Activated CD4-positive, alpha-beta T cell treated with anti-CD3 and anti-CD28 coated beads, Interleukin-2, Interleukin-4, amounts not matched to agents 100 ng/mL and 50 ng/mL, durations not matched to agents 16 hours and 8 hours (primary cell): ENCODE measurements at places on chromosomes 3 and 15.

GRCh38 chr3:169138849-169139420, 524.6 kb downstream of the MECOM start:
- DNase-seq: no peak

GRCh38 chr3:44339181-44340057, 853 bp downstream of the TCAIM start:
- no peak for DNase-seq

DNA sequence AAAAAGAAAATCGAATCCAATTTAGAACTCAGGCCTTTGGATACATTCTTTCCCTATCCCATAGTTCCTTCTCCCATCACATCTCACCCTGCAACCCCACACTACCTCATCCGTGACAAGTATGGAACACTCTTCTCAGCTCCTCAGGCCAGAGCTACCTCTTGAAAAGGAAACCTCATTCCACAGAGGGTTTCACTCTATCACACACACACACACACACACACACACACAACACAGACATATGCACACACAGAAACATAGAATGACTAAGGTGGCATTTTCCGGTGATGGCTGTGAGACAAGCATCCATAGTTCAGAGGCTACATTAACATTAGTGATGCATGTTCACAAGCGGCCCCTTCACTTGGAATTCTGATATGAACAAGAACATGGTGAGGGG, 122.0 kb upstream of the HES1 start:
- DNase-seq: no peak

GRCh38 chr15:81105545-81105944, 28.5 kb upstream of the CFAP161 start:
- no peak for DNase-seq

DNA sequence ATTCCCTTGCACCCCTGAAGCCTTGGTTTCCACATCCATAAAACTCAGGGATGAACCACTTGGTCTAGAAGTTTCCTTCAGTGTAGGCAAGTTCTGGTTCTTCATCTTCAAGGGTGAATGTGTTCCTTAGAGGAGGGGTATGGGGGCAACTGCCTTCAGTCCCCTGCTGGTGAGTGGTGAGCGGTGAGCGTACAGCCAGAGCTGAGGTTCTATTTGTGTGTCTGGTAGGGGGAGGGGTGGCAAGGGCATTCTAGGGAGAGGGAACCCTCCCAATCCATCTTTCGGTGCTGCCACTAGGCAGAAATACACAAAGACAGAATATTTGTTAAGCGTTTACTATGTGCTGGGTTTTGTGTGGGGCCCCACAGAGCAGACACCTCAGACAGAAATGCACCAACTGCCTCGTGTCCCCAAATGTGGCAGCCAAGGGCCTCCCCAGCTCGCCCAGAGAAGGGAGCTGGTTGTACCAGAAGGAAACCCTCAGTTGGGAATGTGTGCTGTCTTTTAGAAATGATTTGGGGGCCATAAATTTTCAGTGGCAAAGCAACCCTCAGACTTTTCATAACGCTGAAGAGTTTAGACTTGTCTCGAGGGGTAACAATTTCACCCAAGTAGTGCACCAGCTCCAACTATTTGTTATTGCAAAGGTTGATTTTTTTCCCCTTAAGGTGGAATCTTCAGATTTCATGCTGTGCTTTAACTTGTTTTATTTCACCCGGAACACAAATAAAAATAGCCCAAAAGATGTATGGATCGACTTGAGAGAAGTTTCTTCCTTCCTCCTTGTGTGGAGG, 137.6 kb downstream of the FBLN2 start:
- DNase-seq: no peak

- DNase-seq: no peak
Measured at GRCh38 chr3:32862247-32862935, 44.6 kb downstream of the TRIM71 start.

- DNase-seq: no peak
Measured at GRCh38 chr3:51176923-51177322, 208.2 kb upstream of the MANF start.

GRCh38 chr15:25673972-25674371, 189.2 kb downstream of the ATP10A start:
- no peak for DNase-seq

GRCh38 chr3:127384717-127385539, 97.1 kb upstream of the PRR20G start:
- no peak for DNase-seq

DNA sequence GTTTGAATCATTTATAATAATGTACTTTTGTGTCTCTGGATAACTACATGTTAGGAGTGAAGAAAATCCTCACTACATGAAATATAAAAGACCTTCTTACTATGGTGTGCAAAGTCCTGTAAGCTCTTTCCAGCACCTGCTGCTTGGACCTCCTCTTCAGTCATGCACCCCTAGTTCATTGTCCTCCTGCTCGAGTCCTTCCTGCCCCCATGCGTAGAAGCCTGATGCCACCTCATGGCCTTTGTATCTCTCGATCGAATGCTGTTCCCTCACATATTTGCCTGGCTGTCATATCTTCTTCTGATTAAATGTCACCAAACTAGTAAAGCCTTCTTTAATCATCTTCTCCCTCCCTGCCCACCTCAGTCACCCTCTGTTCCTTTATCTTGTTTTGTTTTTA, 49.9 kb upstream of the SUCLG2 start:
- no peak for DNase-seq

DNA sequence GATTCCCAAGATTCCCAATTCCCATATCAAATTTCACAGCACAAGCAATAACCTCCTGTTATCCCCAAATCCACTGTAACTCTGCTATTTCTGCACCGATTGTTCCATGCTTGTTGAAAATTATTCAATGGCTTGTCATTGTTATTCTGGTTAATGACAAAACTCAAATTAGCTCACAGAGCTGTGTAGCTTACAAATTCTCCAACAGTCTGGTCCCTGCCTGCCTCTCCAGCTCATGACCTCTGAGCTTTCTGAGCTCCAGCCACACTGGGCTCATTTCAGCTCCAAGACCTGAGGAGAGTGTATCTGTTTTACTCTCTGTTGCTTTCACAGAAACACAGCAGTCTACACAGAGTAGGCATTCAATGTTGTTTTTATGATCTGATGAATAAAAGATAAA, 3.3 kb downstream of the DPPA2 start:
- no peak for DNase-seq

DNA sequence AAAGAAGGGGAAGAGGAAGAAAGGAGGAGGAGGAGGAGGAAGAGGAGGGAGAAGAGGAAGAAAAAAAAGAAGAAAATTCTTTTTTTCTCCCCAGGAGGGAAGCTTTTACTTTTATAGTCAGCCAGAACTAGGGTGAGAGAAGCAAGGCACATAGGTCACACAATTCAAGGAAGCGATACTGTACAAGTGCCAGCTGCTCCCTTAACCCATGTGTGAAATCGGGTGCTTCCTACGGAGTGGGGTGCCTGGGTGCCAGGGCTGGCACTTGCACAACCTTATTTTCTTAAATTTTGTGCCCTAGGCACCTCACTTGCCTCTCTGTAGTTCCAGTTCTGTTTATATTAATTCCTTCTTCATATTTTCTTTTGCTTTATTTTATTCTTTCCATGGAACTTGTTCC, 150.4 kb downstream of the LIPC start:
- no peak for DNase-seq

DNA sequence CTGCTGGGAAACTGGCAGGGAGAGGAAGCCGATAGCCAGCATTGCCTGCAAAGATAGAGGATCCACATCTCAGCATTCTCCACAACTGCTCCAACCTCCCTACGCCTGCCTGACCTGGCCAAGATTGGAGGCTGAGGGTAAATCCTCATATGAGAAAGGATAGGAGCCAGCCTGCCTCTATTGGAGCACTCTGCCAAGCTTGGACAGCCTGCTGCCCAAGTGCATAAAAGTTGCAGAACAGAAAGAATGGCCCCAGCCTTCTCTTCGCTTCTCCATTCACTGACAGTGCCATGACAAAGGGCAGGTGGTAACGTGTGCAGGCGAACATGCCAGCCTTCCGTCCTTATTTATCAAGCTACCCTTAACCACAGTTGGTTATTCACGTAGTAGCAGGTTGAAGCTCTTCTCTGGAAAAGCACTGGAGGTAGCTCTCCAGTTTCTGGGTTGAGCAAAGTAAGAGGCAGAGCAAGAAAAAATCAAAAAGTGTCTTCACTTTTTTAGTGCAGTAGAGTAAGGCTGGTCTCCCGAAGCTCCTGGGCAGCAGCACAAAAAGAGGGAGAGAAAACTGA, 4.3 kb downstream of the BMF start:
- DNase-seq: no peak

- no peak for DNase-seq
Measured at GRCh38 chr3:2937592-2937991, 172.6 kb downstream of the IL5RA start.

GRCh38 chr15:33934921-33935320, 33.4 kb upstream of the CHRM5 start:
- no peak for DNase-seq

GRCh38 chr3:117018655-117019054, 309.1 kb downstream of the TUSC7 start:
- no peak for DNase-seq

DNA sequence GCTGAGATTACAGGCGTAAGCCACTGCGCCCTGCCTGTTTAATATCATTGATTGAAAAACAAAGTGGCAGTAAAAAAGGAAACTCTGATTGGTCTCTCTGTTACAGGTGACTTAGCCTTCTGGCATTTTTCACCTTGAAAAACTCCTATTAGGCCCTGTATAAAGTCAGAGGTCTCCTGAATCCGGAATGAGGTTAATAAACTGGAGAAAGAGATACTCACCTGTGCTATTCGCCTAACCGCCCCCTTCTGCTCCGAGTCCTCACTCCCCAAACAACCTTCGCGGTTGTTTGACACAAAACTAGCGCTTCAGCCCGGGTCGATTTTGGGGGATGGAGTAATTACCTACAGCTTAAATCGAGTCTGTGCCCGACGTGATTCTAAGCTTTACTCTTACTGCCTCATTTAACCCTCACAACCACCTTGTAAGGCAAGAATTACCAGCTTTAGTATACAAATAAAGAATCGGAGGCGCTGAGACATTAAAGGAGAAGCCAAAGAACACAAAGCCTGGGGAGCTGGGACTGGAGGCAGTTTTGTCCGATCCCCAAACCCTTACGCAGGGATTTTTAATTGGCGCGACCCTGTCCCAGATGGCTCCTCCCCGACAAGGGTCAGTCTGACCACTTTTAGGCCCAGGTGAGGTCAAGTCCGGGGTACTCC, 441 bp downstream of the CEP70 start:
- no peak for DNase-seq

- no peak for DNase-seq
Measured at GRCh38 chr15:66966256-66966655, 99.1 kb upstream of the SMAD3 start.

DNA sequence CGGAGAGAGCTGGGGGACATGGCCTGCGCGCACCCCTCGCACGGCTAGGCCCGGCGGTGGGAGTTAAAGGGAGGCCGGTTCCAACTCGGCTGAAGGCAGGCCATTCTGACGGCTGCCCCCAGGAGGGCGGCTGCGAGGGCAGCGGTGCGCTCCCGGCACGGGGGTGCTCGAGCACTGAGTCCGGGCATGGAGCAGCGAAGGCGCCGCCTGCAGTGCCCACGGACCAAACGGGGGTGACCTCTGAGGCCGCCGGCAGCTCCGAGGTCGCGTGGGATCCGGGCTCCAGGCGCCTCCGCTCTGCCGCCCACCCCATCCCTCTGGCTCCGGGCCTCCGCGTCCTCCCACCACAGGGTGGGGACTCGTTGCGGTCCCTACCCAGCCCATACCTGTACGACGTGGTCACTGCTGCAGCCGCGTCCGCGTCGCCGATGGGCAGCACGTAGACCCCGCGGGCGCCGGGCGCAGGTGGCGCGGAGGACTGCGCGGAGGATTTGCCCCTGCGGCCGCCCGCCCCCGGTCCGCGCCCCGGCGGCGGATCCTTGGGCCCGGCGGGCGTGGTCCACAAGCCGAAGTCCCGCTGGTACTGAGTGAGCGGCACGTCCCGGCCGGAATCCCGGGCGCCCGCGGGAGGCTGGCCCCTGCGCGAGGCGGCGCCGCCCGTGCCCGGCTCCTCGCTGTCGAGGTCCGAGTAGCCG, 469 bp downstream of the MAP6D1 start:
- no peak for DNase-seq

DNA sequence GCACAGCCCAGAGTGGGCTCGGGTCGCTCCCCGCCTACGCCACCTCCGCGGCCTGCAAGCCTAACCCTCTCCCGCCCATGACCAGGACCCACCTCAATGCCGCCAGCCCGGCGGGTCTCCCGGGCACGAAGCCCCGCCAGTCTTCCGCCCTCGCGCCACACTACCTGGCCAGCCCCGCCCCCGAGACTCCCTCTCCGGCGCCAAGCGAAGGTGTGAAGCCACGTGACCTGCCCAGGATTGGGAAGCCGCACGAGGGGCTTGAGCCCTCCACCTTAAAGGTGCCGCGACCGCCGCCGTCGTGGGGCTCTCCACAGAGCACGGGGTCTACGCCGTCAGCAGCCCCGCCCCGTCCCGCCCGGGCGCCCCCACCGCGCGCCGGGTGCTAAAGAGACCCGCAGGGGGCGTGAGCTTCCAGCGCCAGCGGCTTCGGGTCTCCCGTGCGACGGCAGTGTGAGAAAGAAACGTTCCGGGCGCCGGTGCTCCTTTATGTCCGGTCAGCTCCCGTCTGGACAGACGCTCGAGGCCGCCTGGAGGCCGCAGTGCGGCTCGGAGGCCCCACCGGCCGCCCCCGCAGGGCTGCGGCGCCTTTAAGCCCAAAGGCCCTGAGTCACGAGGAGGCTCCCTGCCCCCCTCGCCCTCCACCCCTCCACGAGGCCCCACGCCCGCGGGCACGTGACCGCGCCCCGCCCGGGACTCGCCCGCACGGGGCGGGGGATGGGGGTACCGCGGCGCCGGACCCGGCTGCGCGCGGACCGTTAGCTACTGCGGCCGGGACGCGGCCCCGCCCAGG, at the start of gene CPEB1:
CPEB1 (minus strand) TSS at position 319 of the 790 bp plus-strand sequence. CDS start 18,904 bp downstream, outside the sequence.
- no peak for DNase-seq

DNA sequence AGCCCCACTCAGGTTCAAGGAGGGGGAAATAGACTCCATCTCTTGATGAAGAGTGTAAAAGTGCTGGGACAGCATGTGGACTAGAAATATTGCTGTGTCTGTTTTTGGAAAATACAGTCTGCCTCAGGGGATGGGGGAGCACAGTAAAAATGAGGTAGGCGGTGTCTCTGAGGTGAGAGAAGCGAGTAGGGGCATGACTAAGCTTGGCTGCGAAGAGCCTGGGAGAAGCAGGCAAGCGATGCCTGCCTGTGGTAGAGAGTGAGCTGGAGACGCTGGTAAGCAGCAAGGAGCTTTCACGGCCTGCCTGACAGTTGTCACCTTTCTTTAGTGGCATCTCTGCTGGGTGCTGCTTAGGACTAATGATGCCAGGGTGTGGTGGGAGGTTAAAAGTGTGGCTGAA, 49.0 kb upstream of the DCLK3 start:
- no peak for DNase-seq

GRCh38 chr3:5160940-5161858, 26.3 kb upstream of the EDEM1 start:
- DNase-seq: peak; percentile 13

- no peak for DNase-seq
Measured at GRCh38 chr15:77832874-77833273, 200.2 kb upstream of the LINGO1 start.

- DNase-seq: no peak
Measured at GRCh38 chr15:68593341-68593740, 14.5 kb downstream of the CORO2B start.
